Dermis blood vessel endothelial cell (primary cell): ENCODE measurements at places on chromosomes 2 and 18. TPM values are rescaled to one million over a fixed set of nuclear protein-coding genes. Genes with fewer than 3 reads are reported as not detected.

ABCG5 gene
- not detected in 2 replicates for total RNA-seq

DNA sequence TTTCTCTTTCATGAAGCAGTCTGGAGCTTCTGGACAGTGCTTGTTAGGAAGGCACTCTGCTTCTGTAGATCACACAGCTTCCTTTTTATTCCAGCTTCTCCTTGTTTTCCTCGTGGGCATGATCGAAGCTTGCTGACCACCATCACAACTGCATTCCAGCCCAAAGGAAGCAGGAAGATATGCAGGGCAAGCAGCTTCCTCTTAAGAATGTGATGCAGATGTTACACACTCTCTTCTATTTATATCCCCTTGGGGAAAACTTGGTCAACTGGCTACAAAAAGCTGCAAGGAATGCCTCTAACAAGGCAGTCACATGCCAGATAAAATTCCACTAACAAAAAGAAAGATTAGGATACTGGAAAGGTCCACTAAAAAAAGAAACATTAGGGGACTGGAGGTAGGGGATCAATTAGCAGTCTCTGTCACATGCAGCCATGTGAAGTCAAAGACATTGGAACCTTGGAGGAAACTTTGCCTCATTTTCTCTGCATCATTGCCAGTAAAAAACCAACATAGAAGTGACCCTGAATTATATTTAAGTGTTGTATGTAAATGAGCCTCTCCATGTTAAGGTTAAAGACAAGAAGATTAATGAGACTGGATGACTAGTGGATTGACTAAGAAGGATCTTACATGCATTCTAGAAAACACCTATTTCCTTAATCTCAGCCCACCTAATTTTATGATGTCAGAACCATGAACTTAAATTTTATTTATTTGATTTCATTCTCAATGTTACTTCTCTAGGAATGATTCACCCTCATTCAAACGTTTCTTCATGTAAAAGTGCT lies 98.3 kb downstream of the NAB1 start:
- peak; percentile 50 for DNase-seq

DNA sequence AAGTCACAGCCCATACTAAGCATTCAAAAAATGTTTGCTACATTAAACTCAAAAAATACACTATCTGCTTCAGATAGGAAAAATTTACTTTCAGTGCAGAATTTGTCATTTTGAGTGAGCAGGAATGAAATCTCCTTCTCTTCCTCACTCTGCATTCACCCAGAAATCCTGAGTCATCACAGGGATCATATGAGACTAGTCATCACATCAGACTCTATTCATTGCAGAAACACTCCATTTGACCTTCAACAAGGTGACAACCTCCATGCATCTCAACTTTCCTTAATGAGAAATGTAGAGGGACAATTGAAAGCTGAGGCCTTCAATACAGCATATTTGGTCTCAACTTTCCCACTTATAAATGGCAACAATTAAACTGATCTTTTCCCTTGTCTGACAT lies 130.4 kb upstream of the CYP26B1 start:
- peak; percentile 29 for DNase-seq

- peak; percentile 79 for DNase-seq
Measured at GRCh38 chr2:216539791-216540241, 41.2 kb downstream of the RPL37A start.

GRCh38 chr2:84980263-84980983 lies 9.5 kb downstream of the KCMF1 start:
- DNase-seq, result no peak

DNA sequence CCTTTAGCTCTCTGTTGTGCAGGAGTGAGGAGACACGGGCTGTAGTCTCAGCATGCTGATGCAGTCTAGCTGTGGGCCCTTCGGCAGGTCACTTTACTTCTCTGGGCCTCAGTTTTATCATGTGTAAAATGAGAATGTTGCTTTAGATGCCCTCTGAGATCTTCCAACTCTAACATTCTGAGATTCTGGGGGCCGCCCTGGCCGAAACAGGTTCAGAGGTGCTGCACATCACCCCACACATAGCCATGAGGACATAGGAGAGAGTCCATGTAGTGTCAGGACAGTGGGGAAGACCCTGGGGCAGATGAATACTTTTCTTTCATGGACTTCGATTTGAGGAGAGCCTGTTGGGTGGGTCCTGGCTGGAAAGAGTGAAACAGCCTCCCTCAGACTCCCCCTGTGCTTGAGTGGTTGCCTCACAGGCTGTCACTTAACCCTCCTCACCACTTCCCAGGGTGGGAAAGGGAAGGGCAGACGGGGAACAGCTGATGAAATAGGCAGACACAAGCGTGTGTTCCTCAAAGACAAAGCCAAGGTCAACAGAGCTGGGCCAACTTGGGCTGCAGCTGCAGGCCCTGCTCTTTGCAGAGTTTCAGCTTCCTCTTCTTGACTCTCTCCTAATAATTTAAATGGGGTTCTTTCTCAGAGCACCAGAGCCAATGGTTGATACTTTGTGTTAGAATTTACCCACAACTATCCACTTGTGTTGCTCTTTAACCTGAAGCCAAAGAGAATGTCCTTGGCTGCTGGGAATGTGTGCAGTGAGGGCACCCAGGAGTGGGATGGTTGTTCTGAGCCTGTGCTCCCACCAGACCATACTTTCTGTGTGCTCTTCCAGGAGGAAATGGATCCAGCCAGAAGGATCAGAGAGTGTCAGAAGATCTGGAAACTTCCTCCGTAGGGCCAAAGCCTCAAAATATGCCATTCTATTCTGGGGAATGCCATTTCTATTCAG lies 14.7 kb upstream of the MRPL33 start:
- DNase-seq, result no peak
